Hair follicle dermal papilla cell (primary cell): ENCODE measurements at places on chromosomes 1 and 21. TPM values are rescaled to one million over a fixed set of nuclear protein-coding genes. Genes with fewer than 3 reads are reported as not detected.

Gene OR2AK2
- 0.49 TPM in 1 of 2 replicates, not detected in the other for total RNA-seq

Gene BRINP2
- total RNA-seq: 0.12 and 0.32 TPM in 2 replicates

Gene LIPI
- total RNA-seq: not detected in 2 replicates

Gene AZIN2
- 6.7 and 14.0 TPM in 2 replicates for total RNA-seq

Gene B3GALT2
- total RNA-seq: 8.3 and 14.3 TPM in 2 replicates

Gene UBE2Q1
- total RNA-seq: 28.4 and 30.0 TPM in 2 replicates

Gene NEK2
- total RNA-seq: 1.6 and 1.7 TPM in 2 replicates

Gene ALPL
- 4.9 and 14.4 TPM in 2 replicates for total RNA-seq

Gene OR2T35
- total RNA-seq: not detected in 2 replicates

Gene TTC24
- total RNA-seq: not detected in 2 replicates

Gene OLFM3
- total RNA-seq: not detected in 2 replicates

Gene CTSS
- total RNA-seq: 4.7 and 9.4 TPM in 2 replicates

Gene SPRR4
- not detected in 2 replicates for total RNA-seq

Gene ZNF593OS
- total RNA-seq: not detected in 2 replicates

Gene DHRS3
- 95.1 and 100 TPM in 2 replicates for total RNA-seq

Gene GPR153
- total RNA-seq: 15.1 and 18.3 TPM in 2 replicates

Gene ZSWIM5
- 0.24 and 0.49 TPM in 2 replicates for total RNA-seq

Gene LHX4
- total RNA-seq: 0.32 and 0.36 TPM in 2 replicates

Gene OR2M3
- under 0.01 and 0.12 TPM in 2 replicates for total RNA-seq

Gene ZCCHC17
- total RNA-seq: 20.9 and 25.5 TPM in 2 replicates

Gene CCDC18
- 4.0 and 6.7 TPM in 2 replicates for total RNA-seq

Gene TXNIP
- total RNA-seq: 34.5 and 50.3 TPM in 2 replicates

Gene PAQR6
- 0.49 and 0.65 TPM in 2 replicates for total RNA-seq

Gene MFAP2
- 88.9 and 99.1 TPM in 2 replicates for total RNA-seq
